Fibroblast of skin of right quadriceps (primary cell): ENCODE measurements at places on chromosomes 16 and 17.

DNA sequence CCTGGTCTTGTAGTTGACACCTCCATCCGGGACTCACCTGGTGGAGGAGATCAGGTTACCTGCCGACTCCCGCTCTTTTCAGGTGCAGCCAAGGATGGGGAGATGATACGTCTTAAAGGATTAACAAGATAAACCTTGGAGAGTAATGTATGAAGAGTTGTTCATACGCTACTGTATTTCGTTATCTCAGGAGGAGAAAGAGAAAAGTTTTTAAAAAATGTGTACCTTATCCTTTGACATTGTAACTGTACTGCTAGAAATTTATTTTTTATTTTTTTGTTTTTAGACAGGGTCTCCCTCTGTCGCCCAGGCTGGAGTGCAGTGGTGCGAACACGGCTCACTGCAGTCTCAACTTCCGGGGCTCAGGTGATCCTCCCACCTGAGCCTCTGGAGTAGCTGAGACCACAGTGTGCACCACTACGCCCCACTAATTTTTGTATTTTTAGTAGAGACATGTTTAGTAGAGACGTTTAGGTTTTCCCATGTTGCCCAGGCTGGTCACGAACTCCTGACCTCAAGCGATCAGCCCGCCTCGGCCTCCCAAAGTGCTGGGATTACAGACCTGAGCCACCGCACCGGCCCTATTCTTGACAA, 764 bp upstream of the SMURF2 start:
- DNase-seq = no peak

- no peak for DNase-seq
Measured at GRCh38 chr16:8648877-8649276, 25.5 kb upstream of the ABAT start.

DNA sequence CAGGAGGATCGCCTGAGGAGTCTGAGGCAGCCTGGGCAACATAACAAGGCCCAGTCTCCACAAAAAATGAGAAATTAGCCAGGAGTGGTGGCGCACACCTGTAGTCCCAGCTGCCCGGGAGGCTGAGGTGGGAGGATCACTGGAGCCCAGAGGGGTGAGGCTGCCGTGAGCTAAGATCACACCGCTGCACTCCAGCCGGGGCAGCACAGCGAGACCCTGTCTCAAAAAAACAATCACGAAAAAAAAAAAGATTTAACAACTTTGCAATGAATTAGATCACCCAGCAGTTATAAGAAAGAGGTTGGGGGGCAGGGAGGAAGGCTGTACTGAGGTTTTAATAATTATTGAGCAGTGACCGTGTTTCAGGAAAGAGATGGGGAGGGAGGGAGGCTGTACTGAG, 49.4 kb downstream of the RPH3AL start:
- no peak for DNase-seq

GRCh38 chr17:19517699-19518098, 16.0 kb upstream of the SLC47A1 start:
- DNase-seq = no peak

DNA sequence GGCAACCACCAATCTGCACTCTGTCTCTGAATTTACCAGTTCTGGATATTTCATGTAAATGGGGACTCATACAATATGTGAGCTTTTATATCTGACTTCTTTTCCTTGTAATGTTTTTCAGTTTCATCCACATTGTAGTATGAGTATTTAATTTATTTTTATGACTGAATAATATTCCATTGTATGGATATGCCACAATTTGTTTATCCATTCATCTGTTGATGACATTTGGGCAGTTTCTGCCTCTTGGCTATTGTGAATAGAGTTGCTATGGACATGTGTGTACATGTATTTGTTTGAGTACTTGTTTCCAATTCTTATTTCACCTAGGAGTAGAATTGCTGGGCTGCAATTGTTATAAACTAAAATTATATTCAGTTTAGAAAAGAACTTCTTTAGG, 126.9 kb downstream of the MRTFB start:
- DNase-seq = no peak
